Neural crest cell (in vitro differentiated cells): ENCODE measurements at places on chromosomes 7 and 10. TPM values are rescaled to one million over a fixed set of nuclear protein-coding genes. Genes with fewer than 3 reads are reported as not detected.

SLIT1 gene
- total RNA-seq, result 9.7 and 10.6 TPM in 2 replicates

GRCh38 chr7:80362677-80363076 is 149.2 kb downstream of the GNAT3 start:
- H3K27me3 ChIP-seq, result no peaks in the 10 kb centered on the region
- H3K4me1 ChIP-seq, result peaks cover 11% of the 10 kb centered on the region
- peaks cover 3% of the 10 kb centered on the region for H3K36me3 ChIP-seq

DNA sequence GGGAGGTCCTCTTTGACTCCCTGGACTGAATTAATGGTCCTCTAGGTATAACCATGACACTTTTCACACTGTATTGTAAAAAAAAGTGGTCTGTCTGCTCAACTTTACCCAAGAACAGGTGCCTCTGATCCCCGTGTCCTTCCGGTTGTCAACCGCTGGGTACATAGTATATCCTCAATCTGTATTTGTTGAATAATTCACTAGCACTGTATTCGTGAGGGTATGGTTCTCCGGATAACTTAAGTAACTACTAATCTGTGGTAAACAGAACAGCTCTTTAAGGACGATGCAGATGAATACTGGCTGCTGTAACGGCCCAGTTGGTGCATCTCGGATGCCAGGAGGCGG is 472 bp upstream of the ADAM22 start:
- no peak overlapping the region for H3K27ac ChIP-seq
- peaks cover 40% of the 10 kb centered on the region for H3K27me3 ChIP-seq
- H3K36me3 ChIP-seq, result no peaks in the 10 kb centered on the region
- no peak for DNase-seq
- peak overlapping the region; percentile 90 for H3K4me3 ChIP-seq

DNA sequence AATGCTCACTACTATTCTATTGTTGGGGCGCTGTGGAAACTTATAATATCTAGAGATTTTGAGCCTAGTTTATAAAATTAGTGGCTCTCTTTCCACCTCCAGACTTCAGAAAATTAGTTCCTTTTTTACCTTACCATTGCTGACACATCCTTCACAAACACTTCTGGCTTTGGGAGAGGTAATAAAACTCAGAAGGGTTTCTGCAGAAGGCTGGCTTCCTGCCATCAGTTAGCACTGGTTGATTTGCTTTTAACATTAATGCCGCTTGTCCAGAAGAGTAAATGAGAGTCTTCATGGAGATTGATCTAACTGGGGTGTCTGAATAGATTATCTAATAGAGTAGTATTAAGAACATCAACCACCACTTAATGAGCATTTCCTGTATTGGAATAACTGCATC is 20.3 kb downstream of the ACSM6 start:
- no peak for DNase-seq
- H3K4me1 ChIP-seq, result peaks cover 10% of the 10 kb centered on the region
- H3K27ac ChIP-seq, result no peak overlapping the region
- no peaks in the 10 kb centered on the region for H3K27me3 ChIP-seq
- H3K4me3 ChIP-seq, result no peak overlapping the region

VPS37D gene
- 10.0 and 10.1 TPM in 2 replicates for total RNA-seq

ARHGAP22 gene
- 5.2 and 7.5 TPM in 2 replicates for total RNA-seq

- no peaks in the 10 kb centered on the region for H3K27me3 ChIP-seq
- peak overlapping the region; percentile 57 for H3K27ac ChIP-seq
- H3K4me3 ChIP-seq, result no peak overlapping the region
- H3K36me3 ChIP-seq, result no peaks in the 10 kb centered on the region
- peaks cover 20% of the 10 kb centered on the region for H3K4me1 ChIP-seq
Measured at GRCh38 chr10:44368637-44369036, 16.3 kb downstream of the CXCL12 start.

GRCh38 chr7:69736126-69736810 is 138.0 kb downstream of the AUTS2 start:
- DNase-seq, result no peak
- no peak overlapping the region for H3K4me3 ChIP-seq
- H3K4me1 ChIP-seq, result peaks cover 56% of the 10 kb centered on the region
- no peaks in the 10 kb centered on the region for H3K27me3 ChIP-seq
- no peaks in the 10 kb centered on the region for H3K36me3 ChIP-seq

CDH23 gene
- 2.0 and 2.6 TPM in 2 replicates for total RNA-seq

GRCh38 chr10:43808136-43808535 is 159.5 kb upstream of the ZNF32 start:
- H3K36me3 ChIP-seq, result no peaks in the 10 kb centered on the region
- H3K4me1 ChIP-seq, result peaks cover 3% of the 10 kb centered on the region
- no peak overlapping the region for H3K4me3 ChIP-seq
- no peak overlapping the region for H3K27ac ChIP-seq

CPA1 gene
- total RNA-seq, result not detected in 2 replicates

- no peak overlapping the region for H3K27ac ChIP-seq
- no peak for DNase-seq
- peaks cover 40% of the 10 kb centered on the region for H3K4me1 ChIP-seq
- H3K36me3 ChIP-seq, result peaks cover 14% of the 10 kb centered on the region
Measured at GRCh38 chr7:2711895-2712675, 24.1 kb downstream of the AMZ1 start.

GRCh38 chr7:51219261-51219988 is 97.2 kb downstream of the COBL start:
- H3K27ac ChIP-seq, result no peak overlapping the region
- H3K4me3 ChIP-seq, result no peak overlapping the region
- no peaks in the 10 kb centered on the region for H3K36me3 ChIP-seq
- DNase-seq, result no peak

GPR37 gene
- 4.9 and 6.0 TPM in 2 replicates for total RNA-seq

DNA sequence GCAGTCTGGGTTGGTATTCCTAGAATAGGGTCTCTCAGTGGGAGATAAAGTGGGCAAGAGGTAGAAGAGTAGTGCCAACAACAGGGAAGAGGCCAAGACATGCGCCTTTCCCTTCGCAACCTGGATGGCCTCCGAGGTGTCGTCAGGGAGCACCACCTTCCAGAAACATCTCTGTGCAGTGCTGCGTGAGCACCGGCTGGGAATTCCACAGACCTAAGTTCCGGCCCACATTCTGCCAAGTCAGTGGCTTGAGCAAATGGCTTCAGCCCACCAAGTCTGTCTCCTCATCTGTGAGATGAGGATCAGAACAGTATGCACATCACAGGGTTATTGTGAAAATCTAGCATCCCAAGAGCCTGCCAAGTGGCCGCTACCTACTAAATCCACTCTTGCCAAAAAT is 40.6 kb downstream of the CCDC3 start:
- no peaks in the 10 kb centered on the region for H3K27me3 ChIP-seq
- H3K36me3 ChIP-seq, result no peaks in the 10 kb centered on the region
- no peak for DNase-seq
- no peaks in the 10 kb centered on the region for H3K4me1 ChIP-seq
- no peak overlapping the region for H3K4me3 ChIP-seq

DNA sequence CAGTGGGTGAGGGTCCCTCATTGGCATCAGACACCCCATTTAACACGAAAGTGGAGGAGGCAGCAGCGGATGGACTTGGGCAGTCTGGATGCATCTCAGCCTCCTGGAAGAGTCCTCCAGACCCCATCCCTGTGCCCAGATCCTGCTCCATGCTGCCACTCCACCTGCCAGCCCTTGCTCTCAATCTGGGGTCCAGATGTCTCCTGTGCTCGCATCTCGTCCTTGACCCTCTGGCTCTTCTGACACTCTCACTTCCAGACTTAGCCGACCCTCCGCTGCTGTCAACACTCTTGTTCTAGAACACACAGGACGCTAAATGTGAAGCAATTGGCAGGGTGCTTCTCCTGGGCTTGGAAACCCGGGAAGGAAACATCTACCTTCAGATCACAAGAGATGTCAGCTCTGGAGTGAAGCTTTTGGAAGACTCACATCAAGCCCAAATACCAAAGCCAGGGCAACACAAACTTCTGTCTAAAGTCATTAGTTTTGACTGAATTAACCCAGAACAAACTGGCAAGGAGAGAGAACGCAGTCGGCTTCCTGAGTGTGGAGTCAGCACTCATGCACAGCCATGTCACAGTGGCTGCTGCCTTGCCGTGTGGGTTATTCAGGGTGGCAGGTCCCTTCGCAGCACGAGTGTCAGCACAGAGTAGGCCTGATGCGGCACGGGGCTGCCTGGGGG is 379.1 kb downstream of the TCERG1L start:
- peaks cover 11% of the 10 kb centered on the region for H3K4me1 ChIP-seq
- no peaks in the 10 kb centered on the region for H3K36me3 ChIP-seq
- no peak for DNase-seq
- peaks cover 26% of the 10 kb centered on the region for H3K27me3 ChIP-seq
- no peak overlapping the region for H3K4me3 ChIP-seq

TYSND1 gene
- 17.6 and 17.7 TPM in 2 replicates for total RNA-seq

RASA4 gene
- total RNA-seq, result 13.6 and 18.9 TPM in 2 replicates

FRMPD2 gene
- 0.26 TPM in 1 of 2 replicates, not detected in the other for total RNA-seq

GRCh38 chr10:8338177-8338766 is 283.8 kb downstream of the GATA3 start:
- no peak for DNase-seq
- no peaks in the 10 kb centered on the region for H3K4me1 ChIP-seq
- H3K27me3 ChIP-seq, result peaks cover 62% of the 10 kb centered on the region
- H3K4me3 ChIP-seq, result no peak overlapping the region
- H3K27ac ChIP-seq, result no peak overlapping the region
- H3K36me3 ChIP-seq, result no peaks in the 10 kb centered on the region

- H3K4me3 ChIP-seq, result no peak overlapping the region
- peaks cover 18% of the 10 kb centered on the region for H3K4me1 ChIP-seq
- no peak overlapping the region for H3K27ac ChIP-seq
- H3K36me3 ChIP-seq, result no peaks in the 10 kb centered on the region
Measured at GRCh38 chr10:99540657-99541531, 8.2 kb downstream of the NKX2-3 start.

GRCh38 chr7:18257711-18258110 is 230.1 kb upstream of the PRPS1L1 start:
- peaks cover 2% of the 10 kb centered on the region for H3K36me3 ChIP-seq
- no peak for DNase-seq
- H3K4me1 ChIP-seq, result no peaks in the 10 kb centered on the region
- no peak overlapping the region for H3K27ac ChIP-seq
- no peak overlapping the region for H3K4me3 ChIP-seq
- H3K27me3 ChIP-seq, result no peaks in the 10 kb centered on the region

DNA sequence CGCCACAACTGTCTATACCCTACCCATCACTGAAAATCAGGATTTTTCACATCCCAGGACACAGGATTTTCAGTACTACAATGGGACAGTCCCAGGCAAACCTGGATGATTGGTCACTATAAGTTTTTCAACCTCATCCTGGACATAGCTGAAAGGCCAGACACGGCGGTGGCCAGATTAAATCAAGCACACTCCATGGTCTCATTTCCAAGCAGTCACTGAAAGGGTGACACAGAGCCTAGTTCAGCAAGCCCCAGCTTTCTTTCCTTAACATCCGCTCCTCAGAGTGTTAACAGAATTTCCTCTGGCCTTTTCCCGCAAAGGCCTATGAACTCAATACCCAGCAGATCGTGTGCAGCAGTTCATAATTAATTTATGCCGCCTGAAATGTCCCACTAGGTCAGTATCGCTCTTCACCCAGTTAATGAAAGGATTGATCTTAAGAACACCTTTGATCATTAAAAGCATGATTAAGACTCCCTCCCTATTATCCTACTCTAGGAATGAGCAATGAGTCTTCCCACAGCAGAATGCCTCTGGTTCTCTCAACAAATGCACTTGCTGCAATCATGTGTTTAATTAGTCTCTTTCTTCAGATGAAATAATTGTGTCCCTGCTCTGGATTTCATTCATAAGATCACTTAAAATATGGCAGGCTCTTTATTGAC is 104.0 kb upstream of the NANOS1 start:
- H3K27me3 ChIP-seq, result no peaks in the 10 kb centered on the region
- H3K4me1 ChIP-seq, result peaks cover 12% of the 10 kb centered on the region
- H3K27ac ChIP-seq, result no peak overlapping the region
- no peak overlapping the region for H3K4me3 ChIP-seq

GRCh38 chr7:2971914-2972834 is 71.5 kb downstream of the CARD11 start:
- no peaks in the 10 kb centered on the region for H3K27me3 ChIP-seq
- no peak overlapping the region for H3K4me3 ChIP-seq
- no peak for DNase-seq
- H3K27ac ChIP-seq, result no peak overlapping the region
- H3K36me3 ChIP-seq, result no peaks in the 10 kb centered on the region
- no peaks in the 10 kb centered on the region for H3K4me1 ChIP-seq

DNA sequence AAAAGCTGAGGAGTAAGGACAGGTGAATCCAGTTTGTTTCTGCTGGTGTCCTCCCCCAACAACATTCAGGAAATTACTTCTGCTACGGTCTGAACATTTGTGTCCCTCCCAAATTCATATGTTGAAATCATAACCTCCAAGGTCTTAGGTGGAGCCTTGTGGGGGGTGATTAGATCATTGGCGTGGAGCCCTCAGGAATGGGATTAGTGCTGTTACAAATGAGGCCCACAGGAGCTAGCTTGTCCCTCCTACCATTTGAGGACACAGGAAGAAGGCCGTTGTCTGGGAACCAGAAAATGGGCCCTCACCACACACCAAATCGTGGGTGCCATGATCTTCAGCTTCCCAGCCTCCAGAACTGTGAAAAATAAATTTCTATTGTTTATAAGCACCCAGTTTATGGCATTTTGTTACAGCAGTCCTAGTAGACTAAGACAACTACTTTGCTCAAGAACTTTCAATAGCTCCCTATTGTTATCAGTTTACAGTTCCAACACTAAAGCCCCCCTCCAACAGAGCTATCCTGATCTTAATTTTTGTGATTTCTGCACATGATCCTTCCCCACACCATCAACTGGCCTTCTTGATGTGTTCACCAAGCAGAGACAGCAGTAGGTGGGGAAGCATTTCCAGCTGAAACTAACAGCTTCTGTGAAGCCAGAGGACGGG is 2.1 kb upstream of the LRMDA start:
- H3K4me3 ChIP-seq, result peak overlapping the region; percentile 69
- H3K4me1 ChIP-seq, result peaks cover 41% of the 10 kb centered on the region
- no peaks in the 10 kb centered on the region for H3K36me3 ChIP-seq
- DNase-seq, result no peak
- H3K27me3 ChIP-seq, result peaks cover 29% of the 10 kb centered on the region
- peak overlapping the region; percentile 87 for H3K27ac ChIP-seq

DNA sequence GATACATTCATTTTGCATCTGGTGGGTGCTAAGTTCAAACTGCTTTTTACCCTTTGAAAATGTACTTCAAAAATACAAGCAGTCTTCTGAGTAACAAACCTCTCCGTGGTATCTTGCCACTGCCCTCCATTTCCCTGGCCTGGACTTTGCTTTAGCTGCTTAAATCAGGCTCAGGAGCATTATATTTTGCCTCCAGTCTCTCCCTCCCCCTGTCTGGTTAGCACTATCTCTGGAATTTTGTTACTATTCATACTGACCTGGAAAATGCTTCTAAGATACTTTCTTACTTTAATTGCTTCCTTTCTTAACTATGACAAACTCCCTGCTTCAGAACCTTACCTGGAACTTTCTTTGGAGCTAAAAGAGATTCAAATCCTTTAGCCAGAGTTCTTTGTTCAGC is 369.8 kb downstream of the GFRA1 start:
- DNase-seq, result no peak
- no peaks in the 10 kb centered on the region for H3K27me3 ChIP-seq
- H3K27ac ChIP-seq, result no peak overlapping the region
- no peak overlapping the region for H3K4me3 ChIP-seq

DNA sequence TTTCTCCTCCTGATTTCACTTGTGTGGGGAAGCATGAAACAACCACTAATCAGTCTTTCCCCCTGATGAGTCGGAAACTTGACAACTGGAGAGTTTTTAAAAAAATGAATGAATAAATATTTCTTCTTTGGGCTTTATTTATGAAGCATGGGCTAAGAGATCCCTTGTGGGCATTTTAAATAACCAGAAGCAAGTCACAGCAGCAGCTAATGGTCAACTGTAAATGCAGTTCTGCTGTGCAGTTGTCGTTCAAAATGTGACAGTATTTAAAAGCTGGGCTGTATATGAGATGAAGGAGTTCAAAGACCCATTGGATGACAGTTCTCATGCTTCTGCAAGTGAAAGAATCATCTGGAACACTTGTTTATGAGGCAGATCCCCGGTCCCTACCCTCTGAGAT is 54.1 kb downstream of the STEAP1B start:
- peaks cover 3% of the 10 kb centered on the region for H3K36me3 ChIP-seq
- H3K27ac ChIP-seq, result peak overlapping the region; percentile 43

SEMA4G gene
- 7.0 and 9.1 TPM in 2 replicates for total RNA-seq

KCND2 gene
- 0.59 and 0.61 TPM in 2 replicates for total RNA-seq
